ENCODE measurements at places on chromosomes 7 and 10.
A peak's percentile ranks its signal among the peaks of the same experiment; 100 is the strongest.

GRCh38 chr7:158249692-158250091 lies 337.9 kb downstream of the PTPRN2 start:
- no peak for DNase-seq

DNA sequence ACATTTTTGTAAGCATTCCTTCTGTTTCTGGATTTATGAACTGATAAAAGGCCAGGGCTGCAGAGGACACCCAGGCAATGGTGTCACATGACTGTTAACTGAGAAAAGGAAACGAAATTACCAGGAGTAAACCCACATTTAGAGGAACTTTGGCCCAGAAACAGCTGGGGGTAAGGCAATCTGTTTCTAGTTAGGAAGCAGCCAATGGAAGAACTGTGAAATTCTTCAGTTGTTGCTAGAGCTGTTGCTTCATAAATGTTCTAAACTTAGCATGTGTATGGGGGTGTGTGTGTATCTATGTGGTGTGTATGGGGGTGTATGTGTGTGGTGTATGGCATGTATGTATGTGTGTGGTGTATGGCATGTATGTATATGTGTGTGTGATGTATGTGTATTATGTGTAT lies 11.8 kb upstream of the PDCD4 start:
- peak; percentile 93 for DNase-seq

GRCh38 chr10:16948361-16948760 lies 131.1 kb upstream of the RSU1 start:
- DNase-seq, result no peak

- no peak for DNase-seq
Measured at GRCh38 chr7:81025360-81025759, 106.5 kb upstream of the SEMA3C start.

DNA sequence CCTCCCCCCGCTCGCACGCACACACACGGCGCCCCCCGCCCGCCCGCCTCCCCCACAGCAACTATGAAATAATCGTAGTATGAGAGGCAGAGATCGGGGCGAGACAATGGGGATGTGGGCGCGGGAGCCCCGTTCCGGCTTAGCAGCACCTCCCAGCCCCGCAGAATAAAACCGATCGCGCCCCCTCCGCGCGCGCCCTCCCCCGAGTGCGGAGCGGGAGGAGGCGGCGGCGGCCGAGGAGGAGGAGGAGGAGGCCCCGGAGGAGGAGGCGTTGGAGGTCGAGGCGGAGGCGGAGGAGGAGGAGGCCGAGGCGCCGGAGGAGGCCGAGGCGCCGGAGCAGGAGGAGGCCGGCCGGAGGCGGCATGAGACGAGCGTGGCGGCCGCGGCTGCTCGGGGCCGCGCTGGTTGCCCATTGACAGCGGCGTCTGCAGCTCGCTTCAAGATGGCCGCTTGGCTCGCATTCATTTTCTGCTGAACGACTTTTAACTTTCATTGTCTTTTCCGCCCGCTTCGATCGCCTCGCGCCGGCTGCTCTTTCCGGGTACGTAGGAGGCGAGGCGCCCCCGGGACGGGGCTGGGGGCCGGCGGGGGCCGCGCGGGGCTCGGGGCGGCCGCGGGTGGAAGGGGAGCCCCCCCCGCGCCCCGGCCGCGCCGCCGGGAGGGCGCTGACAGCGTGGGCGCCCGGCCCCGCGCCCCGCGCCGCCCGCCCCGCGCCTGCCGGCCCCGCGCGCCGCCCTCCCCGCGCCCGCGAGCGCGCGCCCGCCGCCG lies 441 bp downstream of the BMI1 start:
- DNase-seq, result peak; percentile 83

DNA sequence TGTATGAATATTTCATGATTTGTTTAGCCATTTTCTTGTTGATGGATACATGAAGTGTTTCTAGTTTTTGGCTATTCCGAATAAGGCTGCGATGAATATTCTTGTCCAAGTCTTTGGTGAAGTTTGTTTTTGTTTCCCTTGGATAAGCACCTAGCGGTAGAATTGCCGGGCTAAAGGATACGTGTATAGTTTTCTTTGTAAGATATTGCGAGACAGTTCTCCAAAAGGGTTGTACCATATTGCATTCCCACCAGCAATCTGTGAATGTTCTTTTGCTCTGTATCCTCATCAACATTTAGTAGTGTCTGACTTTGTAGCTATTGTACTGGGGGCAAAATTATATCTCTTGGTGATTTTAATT lies 142.6 kb downstream of the DOCK1 start:
- DNase-seq, result peak; percentile 34

DNA sequence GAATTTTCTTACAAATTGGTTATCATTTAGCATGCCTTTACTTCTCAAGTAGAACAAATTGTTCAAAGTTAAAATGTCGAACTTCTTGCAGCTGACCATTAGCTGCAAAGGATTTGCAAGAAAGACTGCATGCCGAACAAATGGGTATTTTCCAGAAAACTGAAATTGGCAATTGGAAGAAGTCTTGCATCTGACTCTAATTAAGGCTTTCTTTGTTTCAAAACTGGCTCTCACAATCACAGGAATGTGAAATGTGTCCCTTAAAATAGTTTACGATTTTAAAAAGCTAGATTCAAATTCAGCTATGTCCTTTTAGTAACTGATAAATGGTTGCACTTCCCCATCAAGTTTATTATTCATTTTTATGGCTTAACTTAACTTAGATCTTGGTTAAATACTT lies 207.9 kb downstream of the ARL4A start:
- DNase-seq, result no peak

DNA sequence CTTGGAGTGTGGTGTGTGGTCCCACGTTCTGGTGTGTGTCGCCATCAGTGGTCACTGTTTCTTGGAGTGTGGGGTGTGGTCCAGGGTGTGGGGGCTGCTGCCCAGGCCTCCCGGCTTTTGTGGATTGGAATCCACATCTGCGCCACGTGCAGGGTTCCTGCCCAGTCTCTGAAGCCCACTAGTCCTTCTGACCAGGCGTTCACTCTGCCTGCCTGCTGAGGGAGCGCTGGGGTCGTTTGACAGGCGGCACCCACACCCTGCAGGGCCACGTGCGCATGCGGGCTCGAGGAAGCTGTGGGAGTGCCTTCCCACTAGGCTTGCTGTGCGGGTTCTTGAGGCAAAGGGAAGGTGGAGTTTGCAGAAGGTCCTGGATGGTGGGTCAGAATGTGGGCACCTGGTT lies 51.4 kb downstream of the INPP5A start:
- DNase-seq, result no peak

- DNase-seq, result peak; percentile 56
Measured at GRCh38 chr7:87328281-87328680, 17.2 kb upstream of the CROT start.

DNA sequence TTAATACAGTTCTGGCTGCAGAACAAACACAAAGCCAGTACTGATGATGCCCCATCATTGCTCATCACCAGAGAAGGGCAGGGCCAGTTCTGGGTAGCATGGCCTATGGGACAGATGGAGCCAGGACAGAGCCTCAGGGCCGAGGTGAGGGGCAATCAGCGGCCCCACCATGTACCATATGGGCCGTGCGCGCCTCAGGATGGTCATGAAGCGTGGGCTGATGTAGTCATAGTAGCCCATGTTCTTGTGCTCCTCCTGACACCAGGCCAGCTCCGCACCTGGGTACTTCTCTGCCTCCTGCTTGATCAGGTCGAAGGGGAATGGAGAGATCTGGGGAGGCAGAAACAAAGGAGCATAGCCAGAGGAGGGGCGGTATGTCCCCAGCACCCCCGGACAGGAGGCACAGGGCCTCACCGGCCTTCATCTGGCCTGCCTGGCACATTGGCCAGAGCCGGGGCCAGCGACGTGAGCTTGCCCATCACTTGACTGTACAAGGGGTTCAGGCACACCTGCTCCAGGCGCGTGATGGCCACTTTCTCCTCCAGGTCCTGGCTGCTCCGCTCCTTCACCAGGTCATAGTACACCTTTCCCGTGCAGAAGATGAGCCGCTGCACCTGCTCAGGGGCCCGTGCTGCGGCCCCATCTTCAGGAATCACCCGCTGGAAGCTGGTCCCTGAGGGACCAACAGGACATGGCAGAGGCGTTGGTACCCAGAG lies 26.1 kb downstream of the OGDHL start:
- no peak for DNase-seq

GRCh38 chr7:136923111-136923667 lies 54.7 kb downstream of the CHRM2 start:
- peak; percentile 92 for DNase-seq

GRCh38 chr10:102814873-102815661 lies 22.1 kb downstream of the CYP17A1 start:
- DNase-seq, result peak; percentile 74

DNA sequence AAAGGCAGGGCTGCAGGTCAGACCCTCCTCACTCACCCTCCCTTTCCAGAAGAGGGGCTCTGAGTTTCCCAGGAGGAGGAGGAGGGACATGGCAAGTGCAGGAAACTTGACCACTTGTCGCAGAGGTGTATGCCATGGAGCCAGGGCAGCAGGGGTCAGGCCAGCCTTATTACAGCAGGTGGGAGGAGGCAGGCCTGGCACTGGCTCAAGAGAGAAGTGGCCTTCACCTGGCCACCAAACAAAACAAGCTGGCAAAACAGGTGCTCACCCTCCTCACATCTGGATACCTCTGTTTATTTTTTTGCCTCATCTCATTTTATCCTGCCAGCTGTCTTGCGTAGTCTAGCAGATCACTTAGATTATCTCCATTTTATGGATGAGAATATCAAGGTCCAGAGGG lies 12.5 kb downstream of the COL13A1 start:
- DNase-seq, result no peak

DNA sequence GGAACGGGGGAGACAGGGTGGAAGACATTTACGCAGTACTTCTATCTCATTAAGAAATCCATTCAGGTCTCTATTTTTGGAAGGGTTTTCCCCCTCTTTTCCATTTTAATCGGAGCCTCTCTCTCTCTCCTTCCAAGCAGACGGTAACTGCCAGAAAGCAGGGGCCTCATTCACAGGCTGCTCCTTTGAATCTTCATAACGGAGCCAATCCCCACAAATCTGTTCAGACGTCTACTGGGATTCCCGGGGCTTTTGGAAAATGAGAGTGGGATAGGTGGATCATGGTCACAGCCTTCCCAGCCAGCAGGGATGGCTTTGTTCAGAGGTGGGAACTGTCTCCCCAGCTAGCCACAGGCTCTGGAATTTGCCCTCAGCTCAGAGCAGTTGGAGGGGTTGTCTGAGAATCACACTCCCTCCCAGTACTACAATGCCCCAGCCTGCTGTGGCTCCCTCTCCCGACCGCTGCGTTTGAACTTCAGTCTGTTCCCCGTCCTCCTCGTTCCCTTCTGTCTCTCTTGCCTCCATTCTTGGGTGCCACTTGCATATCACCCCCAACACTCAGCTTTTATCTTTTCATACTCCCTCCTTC lies 413.6 kb downstream of the PLXNA4 start:
- no peak for DNase-seq

- no peak for DNase-seq
Measured at GRCh38 chr7:127417346-127417745, 24.8 kb upstream of the ZNF800 start.

DNA sequence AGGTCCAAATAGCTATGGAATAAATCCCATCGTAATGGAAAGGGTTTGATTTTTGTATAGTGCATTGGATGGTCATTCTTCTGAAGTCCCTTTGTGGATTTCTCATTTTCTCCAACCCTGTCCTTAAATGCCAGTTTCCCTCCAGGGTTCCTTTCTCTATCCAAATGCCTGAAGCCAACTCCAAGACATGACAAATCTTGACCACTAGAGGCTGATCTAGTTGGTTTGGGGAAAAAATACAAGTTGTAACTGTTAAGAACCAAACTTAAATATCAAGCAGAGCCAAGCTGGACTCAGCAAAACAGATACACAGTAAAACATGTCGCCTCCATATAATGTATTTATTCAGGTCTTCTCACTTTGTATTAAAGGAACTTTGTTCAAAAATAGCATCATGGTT lies 28.7 kb downstream of the FRMD4A start:
- peak; percentile 55 for DNase-seq

- no peak for DNase-seq
Measured at GRCh38 chr7:142954680-142955268, 7.4 kb downstream of the KEL start.

DNA sequence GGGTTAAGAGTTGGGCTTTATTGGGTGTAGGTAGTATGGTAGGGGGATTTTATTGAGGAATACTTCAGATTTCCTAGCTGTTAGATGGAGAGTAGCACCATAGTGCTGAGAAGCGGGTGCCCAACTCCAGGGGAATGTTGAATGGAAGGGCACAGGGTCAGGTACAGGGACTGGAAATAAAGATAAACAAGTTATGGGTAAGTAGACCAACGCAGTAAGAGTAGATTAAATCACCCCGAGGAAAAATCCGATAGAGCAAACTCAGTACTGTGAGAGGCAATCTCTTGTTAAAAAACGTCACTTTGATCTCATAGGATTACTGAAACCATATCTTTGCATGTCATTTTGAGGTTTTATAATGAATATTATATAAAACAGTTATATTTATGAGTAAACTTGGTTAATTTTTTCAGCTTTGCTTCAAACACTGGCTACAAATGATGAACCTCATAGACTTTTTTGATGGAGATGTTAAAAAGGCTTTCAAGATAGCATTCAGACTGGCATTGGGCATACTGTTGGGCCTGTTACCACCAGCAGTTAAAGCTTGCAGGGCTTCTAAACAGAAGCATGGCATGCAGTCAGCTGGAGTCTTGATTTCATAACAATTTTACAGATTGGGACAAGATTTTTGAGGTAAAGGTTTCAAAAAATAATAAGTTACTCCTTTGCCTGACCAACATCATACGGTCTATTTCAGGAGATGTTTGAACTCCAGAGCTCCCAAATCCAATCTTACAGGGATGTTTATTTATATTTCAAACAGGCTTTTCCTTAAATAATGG lies 7.1 kb downstream of the AHR start:
- DNase-seq, result peak; percentile 50

DNA sequence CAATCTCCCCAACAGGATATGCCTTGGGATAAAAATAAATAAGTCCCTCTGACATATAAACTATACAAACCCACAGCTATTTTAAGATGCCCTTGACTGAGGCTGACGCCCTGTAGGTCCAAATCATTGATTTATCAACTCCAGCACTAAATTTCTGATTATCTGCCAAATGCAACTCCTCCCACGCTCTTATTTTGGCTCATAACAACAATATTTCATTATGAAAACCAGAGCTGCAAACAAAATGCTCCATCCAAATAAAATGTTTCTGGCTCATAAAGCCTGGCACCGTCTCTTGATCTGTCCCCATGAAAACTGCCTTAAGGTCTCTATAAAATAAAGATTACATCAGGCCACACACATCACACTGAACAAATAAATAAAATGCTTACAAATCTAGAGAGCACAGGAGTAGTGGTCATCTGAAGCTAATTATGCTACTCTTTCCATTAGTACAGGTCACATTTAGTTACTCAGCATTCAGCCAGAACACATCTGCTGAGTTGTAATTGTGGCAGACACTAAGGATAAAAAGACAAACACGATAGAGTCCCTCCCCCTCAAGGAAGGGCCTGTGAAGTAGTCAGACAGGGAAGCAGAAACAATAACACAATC lies 28.8 kb downstream of the CACUL1 start:
- DNase-seq, result peak; percentile 44

DNA sequence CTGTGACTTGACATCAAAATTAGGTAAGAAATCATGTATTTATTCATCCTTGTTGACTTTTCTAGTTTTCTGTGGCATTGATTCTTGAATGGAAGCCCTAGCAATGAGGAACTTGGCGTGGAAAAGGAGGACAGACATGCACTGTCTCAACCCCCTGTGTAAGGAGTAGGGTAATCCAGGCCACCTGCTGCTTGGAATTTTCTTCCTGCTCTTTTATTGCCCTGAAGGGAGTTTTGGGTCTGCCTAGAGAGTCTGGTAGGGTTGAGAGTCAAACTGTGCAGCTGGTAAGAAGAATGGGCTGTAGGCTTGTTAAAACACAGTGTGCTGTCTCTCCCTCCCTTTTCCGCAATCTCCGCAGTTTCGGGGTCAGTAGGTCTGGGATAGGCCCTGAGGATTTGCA lies 19.7 kb downstream of the ZNF32 start:
- DNase-seq, result no peak

GRCh38 chr10:5428133-5428532 lies 15.8 kb downstream of the NET1 start:
- no peak for DNase-seq
